SJSA1 (cell line): ENCODE measurements at places on chromosomes 5 and 9. TPM values are rescaled to one million over a fixed set of nuclear protein-coding genes. Genes with fewer than 3 reads are reported as not detected.

GRCh38 chr5:97364731-97365130 lies 181.7 kb upstream of the RIOK2 start:
- no peaks in the 10 kb centered on the region for H3K4me1 ChIP-seq
- DNase-seq, result no peak
- H3K36me3 ChIP-seq, result no peaks in the 10 kb centered on the region
- H3K4me3 ChIP-seq, result no peak overlapping the region
- H3K27me3 ChIP-seq, result no peaks in the 10 kb centered on the region

Gene CD74
- not detected in 2 replicates for total RNA-seq

Gene IFNA13
- not detected in 2 replicates for total RNA-seq

- H3K4me1 ChIP-seq, result no peaks in the 10 kb centered on the region
- H3K4me3 ChIP-seq, result no peak overlapping the region
- H3K27me3 ChIP-seq, result no peaks in the 10 kb centered on the region
These were observed 127.2 kb downstream of the PDE8B start for GRCh38 chr5:77337686-77338085.

Gene ENG
- total RNA-seq, result 6.8 and 8.7 TPM in 2 replicates
